ENCODE measurements at places on chromosomes 13 and 19. TPM values are rescaled to one million over a fixed set of nuclear protein-coding genes. Genes with fewer than 3 reads are reported as not detected.

Gene ZNF626
- 13.3 TPM for total RNA-seq

Gene KLK11
- not detected for total RNA-seq

Gene RGCC
- 1.3 TPM for total RNA-seq

Gene TLE6
- total RNA-seq, result 1.5 TPM

Gene RASGRP4
- not detected for total RNA-seq

Gene ZNF439
- 1.2 TPM for total RNA-seq

Gene PGLYRP2
- total RNA-seq, result not detected

Gene LRRC4B
- 0.11 TPM for total RNA-seq

All from osteocyte (in vitro differentiated cells).